ENCODE measurements at places on chromosomes 6 and 20.

- DNase-seq = no peak
Observed at GRCh38 chr6:156175971-156176421, 601.2 kb upstream of the ARID1B start.

GRCh38 chr6:121399966-121400365 lies 35.5 kb upstream of the GJA1 start:
- no peak for DNase-seq

DNA sequence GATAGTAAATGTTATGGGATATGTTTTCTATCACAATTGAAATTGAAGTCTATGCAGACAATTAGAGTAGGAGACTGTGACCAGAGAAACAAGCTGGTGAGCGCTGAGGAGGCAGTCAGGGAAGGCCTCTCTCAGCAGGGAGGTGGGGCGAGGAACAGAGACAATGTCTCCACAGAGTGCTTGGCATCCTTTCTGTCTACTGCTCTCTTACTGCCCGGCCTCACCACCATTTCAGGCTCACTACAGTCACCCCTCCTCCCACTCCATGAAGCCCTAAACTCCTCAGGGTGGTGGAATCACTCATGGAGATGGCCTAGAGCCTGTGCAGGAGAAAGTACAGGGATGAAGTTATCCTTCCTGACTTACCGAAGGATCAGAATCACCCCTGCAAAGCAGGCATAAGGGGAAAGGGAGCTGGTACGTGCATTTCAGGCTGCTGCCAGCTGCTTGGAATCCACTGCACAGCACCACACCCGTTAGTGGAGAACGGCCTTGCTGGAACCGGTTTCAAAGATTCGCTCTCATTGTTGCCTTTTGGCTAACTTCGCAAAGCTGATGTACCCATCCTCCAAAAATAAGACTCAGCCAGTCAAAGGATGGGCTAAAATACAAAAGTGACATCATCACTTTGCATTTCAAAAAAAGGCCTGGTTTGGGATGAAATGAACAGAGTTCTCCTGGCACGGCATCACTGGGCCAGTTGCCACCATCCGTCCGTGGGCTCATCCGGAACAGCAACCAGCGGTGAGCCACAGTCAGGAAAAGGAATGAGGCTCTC lies 67.3 kb downstream of the SLC22A23 start:
- no peak for DNase-seq

DNA sequence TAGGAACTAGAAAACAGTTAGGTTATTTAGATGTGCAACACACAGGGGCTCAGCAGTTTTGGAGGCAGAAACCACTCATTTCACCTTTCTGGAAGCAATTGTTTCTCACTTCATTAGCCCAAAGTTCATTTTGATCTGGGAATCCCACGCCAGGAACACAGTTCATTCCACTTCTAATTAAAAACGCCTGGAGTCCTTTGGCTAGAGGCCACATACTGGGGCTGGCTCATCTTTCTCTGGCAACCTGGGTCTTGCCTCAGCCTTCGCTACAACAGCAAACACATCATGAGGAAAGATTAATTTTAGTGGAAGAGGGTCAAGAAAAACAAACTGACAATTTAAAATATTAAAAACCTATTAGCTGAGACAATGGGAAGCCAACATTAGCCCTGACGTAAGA lies 69.7 kb downstream of the RFPL4B start:
- DNase-seq = no peak

DNA sequence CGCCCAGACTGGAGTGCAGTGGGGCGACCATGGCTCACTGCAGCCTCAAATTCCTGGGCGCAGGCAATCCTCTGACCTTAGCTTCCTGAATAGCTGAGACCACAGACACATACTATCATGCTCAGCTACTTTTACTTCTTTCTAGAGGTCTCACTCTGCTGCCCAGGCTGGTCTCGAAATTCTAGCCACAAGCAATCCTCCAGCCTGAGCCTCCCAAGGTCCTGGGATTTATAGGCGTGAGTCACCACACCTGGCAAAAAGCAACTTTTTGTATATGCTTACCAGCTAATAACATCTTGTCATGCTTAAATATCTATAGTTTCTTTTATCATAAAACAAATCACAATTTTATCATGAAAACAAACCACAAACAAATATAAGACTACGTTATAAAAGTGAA lies 23.0 kb downstream of the RNASET2 start:
- no peak for DNase-seq

Measured in stimulated activated CD4-positive, alpha-beta T cell treated with anti-CD3 and anti-CD28 coated beads, Interleukin-1b, Interleukin-23, amount 100 ng/mL, for 4 hours (primary cell).